Stimulated activated CD8-positive, alpha-beta memory T cell treated with anti-CD3 and anti-CD28 coated beads, Interleukin-7, amount 100 ng/mL, for 4 hours (primary cell): ENCODE measurements at places on chromosomes 3 and 15.

GRCh38 chr15:70212963-70213315 is 115.2 kb upstream of the TLE3 start:
- no peak for DNase-seq

GRCh38 chr3:71454512-71455403 is 128.8 kb downstream of the FOXP1 start:
- DNase-seq = no peak

GRCh38 chr3:181174676-181175233 is 185.2 kb upstream of the DNAJC19 start:
- DNase-seq = no peak

DNA sequence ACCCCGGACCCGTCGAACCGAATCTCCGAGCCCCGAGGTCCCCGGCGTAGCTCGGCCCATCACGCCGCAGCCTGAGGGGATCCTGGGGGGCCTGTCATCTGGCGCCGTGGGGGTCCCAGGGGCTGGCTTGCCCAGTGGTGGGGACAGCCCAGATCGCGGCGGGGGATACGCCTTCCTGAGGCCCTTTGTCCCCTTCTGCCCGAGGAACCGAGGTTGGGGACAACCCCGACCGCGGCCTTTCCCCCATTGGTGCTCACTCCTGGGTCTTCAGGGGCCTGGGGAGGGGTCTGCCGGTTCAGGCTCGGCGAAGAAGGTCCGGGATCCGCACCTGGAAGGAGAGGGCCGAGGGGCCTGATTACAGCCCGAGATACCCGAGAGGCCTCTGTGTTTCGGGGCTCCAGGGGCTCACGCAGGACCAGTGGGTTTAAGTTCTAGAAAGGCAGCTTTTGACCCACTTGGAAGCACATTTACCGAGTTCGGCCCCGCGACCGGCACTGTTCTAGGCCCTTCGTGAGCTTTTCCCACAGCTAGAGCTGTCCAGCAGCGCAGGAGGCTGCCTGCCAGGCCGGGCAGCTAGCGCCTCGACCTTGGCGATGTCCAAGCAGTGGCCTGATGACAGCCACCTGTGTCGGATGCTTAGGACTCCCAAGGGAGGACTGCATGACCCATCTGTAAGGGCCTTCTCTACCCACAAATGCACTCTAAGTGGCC is 504 bp downstream of the ABHD2 start:
- no peak for DNase-seq

DNA sequence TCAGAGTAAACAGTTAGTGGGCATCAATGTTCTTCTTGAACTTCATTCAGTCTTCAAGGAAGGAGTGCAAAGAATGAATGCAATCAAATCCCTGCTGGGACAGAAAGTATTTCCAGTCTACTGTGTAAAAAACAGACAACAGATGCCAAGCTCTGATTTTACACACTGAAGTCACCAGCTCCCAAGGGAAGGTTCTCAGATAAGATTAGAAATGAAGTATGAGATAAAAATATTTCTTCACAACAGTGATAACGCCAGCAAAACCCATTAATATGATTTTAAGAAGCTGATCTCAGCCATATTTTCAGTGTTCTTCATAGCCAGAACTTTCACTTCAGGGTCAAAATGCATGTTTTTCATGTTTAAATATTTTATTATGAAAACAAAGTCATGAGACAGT is 265.6 kb downstream of the CTNNB1 start:
- no peak for DNase-seq

DNA sequence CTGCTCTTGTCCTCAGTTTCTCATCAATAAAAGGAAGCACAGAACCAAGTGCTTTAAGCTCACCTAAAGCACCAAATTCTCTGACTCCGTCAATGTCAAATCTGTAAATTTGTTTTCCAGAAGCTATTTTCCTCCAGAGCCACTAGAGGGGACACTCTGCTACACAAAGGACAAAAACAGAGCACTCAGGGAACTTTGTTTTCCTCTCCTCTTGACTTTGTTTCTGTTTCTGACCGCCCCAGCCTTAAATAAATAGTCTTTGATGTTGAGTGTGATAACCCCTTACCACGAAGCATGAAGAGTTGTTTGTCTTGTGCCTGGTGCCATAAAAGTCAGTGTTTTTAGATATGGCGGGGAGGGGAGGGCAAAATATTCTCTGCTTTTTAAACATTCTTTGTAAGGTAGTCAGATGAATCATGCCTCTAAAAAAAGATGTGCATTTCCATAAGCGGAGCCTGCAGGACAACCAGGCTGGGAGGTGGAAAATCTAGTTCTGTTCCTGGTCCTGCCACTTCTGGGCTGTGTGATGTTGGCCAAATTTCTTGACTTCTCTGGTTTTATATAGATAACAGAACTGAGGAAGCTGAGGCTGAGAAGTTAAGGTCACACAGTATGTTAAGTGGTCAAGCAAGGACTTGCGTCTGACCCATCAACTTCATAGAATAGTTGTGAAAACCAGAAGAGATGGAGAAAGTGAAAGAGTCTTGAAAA is 7.3 kb upstream of the ZBTB38 start:
- DNase-seq = no peak

DNA sequence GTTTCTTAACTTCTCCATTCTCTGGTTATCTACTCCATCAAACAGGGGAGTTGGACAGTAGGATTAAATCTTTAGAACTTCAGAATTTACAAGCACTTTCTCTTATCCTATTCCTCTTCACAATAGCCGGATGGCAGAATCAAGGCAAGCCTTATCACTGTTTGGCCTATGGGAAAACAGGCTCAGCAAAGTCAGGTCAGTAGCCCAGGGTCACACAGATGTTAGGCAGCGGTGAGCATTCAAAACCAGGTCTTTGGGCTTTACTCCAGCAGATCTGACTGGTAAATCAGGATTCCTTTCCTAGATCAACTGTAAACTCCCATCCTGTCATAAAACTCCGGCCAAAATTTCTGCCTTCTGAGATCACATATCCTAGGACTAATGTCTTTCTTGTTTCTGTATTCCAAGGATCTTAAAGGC is 258.4 kb downstream of the OPA1 start:
- no peak for DNase-seq
